ENCODE measurements at places on chromosomes 12 and 14.

DNA sequence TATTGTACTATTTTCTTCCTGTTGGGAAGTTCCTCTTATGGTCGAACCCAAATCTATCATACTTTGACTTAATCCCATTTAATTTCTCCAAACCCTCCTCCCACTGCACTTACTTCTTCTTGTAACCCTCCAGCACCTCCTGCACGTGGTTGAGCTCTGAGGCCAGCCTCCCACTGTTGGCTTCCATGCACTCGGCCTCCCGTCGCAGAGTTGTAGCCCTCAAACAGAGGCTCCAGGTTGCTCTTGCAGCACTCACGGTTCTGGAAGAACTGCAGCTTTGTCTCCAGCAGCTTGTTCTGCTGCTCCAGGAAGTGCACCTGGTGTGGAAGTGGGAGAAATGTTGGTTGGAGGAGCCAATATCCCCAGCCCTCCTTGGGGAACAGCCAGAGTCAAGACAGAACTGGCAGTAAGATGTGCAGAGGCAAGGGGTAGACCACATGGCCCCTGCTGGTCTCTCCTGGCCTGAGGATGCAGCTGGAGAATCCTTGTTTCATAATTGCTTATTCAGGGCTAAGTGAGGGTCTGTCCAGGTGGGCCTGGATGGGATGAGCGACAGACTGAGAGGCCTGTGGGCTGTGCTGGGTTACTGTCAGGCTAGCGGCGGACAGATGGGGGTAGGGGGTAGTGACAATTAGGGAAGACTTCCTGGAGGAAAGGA lies 18.4 kb upstream of the KRT86 start:
- no peak for DNase-seq

DNA sequence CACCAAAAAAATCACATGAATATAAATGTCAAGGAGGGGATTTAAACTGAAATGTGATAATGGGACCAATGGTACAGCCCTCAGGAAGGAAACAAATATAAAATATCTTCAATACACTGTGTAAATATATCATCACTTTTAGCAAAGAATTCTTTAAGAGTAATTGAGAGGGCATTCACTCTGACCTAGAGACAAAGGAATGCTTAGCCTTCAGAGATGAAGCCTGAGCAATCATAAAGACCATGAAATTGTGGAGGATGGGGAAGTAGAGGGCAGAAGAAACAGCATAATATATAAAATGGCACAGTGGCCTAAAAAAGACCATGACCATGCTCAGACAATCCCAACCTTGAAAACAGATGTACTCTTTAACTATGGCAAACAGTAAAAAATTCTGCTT lies 20.4 kb downstream of the YAF2 start:
- no peak for DNase-seq

- DNase-seq, result no peak
Observed at GRCh38 chr14:23895053-23895419, 58.5 kb upstream of the DHRS4 start.

GRCh38 chr12:107533218-107533617 lies 152.4 kb upstream of the PWP1 start:
- no peak for DNase-seq

- DNase-seq, result no peak
Observed at GRCh38 chr12:108779998-108780688, 48.8 kb upstream of the CORO1C start.

DNA sequence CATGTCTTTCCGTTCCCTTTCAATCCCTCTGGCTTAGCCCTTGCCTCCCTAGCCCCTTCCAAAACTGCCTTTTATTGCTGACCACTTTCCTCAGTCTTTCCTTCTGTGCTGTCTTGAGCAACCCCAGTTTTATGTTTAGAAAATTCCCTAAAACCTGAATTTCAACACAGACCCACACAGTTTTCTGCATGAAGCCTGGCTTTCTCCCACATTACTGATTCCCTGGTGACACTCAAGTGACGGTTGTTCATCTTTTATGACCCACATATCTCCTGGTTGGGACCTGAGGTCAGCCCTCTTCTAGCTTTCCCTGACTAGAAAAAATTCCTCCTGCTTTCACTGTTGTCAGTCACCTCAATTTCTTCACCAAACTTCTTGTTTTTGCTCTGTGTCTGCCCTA lies 21.0 kb downstream of the FGD4 start:
- DNase-seq, result no peak

GRCh38 chr14:104666981-104667380 lies 22.4 kb upstream of the INF2 start:
- no peak for DNase-seq

DNA sequence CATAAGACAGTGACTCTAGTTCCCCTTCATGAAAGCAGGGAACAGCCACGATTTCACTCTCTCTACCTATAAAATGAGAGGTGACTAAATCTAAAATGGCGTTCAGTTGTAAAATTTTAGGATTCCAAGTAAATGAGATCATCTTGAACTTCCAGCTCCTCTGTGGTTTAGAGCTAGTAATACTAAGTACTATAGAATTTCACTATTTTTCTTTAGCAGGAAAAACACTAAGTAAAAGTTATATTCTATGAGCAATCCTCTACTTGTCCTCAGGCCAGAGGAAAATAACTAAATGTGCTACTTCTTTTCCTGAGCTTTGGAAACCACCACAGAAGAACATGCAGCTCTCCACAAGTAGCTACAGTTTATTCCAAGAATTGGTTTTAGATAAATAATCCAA lies 55.6 kb downstream of the NIN start:
- DNase-seq, result no peak

DNA sequence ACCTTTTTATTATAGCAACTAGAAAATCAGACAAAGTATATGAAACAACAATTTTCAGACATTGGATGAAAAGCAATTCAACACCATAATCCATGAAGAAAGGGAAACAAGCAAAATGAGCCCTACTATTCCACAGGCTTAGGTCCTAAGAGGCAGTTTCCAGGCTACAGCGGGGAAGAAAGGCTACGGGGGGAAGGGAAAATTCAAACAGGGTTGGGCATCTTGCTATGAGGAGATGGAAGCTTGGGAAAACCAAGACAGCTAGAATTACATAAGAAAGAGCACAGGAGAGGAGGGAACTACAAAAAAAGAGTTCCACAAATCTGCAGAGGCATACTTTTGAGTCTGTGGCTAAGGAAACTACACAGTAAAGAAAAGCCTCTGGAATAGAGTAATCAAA lies 356.0 kb upstream of the CLEC14A start:
- DNase-seq, result no peak

DNA sequence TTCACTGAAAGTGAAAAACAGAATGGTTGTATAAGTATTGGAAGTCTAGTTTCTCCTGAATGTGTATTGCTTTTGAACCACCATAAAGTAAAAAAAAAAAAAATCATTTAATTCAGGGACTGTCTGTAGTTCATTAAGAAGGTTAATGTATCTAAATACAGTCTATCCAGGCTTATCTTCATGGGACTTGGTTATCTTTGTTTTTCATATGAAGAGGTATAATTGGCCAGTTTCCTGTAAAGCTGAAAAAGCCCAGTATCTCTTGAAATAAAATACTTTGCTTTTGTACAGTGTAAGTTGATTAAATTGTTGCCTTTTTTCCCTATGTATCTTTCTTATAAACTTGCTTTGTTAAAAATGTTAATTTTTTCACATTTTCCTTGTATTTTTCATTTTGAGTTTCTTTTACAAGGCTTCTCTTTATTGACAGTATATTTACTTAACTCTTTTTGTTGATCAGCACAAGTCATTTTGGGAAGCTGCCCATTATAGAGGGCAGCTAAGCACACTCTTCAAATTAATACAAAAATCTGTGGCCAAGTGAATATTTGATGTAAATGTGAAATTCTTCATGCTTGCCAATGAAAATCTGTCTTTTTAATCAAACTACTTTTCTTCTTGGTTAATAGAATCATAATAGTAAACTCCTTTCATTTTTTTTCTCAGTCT lies 156.0 kb downstream of the TMTC3 start:
- no peak for DNase-seq

DNA sequence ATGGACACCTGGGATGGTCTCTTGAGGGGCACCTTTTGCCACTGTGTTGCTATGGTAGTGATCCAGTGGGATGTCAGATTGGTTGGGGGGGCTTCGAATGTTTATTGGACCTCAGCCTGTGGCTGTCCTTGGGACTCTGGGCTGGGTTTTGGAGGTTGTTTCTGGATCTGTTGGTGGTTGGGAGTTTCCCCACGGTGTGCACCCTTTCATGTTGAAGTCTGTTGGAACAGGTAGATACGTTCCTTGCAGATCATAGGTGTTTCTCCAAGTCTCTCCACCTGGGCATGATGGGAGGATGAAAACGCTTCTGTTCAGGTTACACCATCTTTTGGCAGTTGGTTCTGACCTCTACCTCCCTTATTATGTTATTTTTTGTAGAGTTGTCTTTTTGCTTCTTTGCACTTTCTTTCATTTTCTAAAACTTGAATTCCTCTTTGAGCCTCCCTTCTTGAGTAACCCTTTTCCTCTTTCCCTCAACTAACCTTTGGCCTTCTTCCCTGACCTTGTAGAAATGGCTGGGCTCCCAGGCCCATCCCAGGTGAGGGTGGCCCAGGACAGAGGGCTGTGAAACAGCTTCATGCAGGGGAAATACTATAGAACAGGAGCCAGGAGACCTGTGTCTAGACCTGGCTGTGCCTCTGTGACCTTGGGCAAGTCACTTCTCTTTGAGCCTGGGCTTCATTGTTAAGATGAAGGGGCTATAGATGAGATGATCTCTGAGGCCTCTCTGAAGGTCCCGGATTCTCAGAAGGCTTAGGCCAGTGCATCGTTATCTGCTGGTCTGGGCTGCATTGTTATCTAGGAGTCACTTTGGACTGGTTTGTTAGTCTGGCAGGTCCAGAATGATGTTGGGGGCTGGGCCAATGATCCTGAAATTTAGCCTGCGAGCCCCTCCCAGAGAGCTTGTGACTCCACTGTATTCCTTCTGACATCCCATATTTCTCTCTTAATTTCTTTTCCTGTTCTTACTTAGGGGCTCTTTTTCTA lies 2.0 kb downstream of the ATN1 start:
- DNase-seq, result no peak

DNA sequence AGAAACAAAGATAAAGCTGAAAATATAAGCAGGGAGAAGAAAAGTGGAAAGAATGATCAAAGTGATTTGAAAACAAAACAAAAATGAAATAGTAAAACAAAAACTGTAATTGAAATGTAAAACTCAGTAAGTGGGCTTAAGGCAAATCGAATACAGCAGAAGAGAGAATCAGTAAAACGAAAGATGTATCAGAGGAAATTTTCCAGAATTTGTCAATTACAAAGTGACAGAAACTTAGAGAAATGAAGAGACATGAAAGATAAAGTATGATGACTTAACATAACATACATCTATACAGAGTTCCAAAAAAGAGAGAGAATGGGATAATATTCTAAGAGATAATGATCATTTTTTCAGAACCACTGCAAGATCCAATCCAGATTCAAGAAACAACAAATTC lies 10.5 kb downstream of the ZFC3H1 start:
- no peak for DNase-seq

DNA sequence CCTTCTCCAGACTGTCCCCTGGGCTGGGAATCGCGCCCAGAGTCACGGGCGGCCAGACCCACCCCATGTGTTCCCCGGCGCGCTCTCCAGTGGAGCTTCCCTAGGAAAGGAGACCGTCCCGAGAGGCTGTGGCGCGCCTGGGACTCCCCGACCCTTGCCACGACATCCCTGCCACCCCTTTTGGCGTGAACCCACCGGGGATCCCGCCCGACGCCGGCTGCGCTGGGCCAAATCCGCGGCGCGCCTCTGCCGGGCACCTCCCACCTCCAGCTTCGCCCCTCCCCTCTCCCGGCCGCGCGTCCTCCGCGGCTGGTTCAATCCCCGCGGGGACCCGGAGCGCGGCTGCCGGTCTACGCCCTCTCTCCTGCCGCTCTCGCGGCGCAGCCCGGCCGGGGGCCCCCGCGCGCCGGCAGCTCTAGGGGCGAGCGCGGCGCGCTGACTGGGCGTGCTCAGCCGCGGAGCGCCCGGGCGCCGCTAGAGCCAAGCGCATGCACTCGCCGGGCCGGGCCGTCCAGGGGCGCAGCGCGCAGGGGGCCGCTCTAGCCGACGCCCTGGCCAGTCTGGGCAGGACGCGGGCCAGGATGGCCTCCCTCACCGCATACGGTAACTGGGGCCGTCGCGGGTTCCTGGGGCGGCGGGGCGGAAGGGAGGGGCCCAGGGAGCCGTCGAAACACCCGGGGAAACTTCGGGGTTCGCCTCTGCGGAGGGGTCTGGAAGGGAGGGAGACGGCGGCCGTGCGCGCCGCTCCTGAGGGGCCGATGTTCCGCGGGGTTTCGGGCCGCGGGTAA lies 77.4 kb upstream of the ANO4 start:
- DNase-seq, result no peak

- DNase-seq, result no peak
Observed at GRCh38 chr14:95483309-95484165, 32.9 kb downstream of the SYNE3 start.

DNA sequence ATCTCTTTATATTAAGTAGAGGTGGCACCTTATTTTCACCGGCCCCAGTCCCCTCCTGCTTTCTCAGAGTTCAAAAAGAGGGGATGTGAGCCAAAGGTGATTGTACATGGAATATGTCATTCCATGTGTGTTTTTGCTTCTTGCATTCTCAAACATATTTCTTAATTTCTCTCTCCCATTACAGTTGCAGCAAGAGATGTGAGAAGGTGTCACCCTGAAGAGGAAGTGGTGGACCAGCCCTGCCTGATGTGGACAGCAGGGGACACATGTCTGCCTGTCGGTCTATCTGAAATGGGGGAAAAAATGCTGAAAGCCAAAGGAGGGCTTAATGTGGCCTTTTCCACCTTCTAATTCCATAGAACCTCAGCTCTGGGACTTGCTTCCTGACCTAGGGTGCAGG lies 1.9 kb upstream of the FOXN3 start:
- DNase-seq, result no peak

GRCh38 chr12:92039046-92039445 lies 106.6 kb downstream of the BTG1 start:
- DNase-seq, result peak; percentile 72

DNA sequence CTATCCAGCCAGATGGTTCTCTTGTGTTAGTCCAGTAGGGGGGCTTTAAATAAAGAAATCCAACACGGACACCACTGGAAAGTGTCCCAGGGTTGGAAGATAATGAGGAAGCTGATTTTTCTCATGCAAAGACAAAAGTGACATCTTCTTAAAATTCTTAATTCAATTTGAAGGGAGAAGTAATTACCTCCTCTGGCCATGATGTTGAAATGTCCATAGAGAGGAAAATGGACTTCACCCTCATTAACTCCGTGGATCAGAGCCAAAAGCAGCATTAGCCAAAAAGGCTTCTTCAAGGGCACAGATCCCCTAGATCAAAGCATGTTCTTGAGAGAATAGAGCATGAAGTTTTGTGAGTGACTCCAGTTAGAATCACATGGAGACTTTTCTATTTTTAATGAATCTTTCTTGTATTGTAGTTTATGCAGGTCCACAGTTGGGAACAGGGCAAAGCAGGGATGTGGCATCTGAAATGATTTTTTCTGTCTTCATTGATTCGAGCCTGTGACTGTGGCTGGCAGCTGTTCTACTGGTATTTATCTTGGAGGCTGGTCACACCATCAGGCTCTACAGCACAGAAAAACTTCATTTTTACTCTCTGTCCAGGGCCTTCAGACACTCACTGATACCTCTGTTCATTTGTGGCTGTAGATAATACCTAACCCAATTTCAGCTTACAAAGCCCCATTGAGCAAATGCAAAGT lies 1002.5 kb downstream of the AACS start:
- DNase-seq, result no peak
